ENCODE measurements at places on chromosomes 2 and 18. TPM values are rescaled to one million over a fixed set of nuclear protein-coding genes. Genes with fewer than 3 reads are reported as not detected.

Gene LYPD6
- 0.06 TPM for polyA plus RNA-seq

Gene CRYGB
- polyA plus RNA-seq = not detected

Gene REG3A
- not detected for polyA plus RNA-seq

Gene TGFA
- polyA plus RNA-seq = 1.2 TPM

Gene SPP2
- not detected for polyA plus RNA-seq

Gene C2orf78
- not detected for polyA plus RNA-seq

Gene PSMA8
- not detected for polyA plus RNA-seq

Gene RNF181
- 282 TPM for polyA plus RNA-seq

Gene KCTD18
- 5.9 TPM for polyA plus RNA-seq

Gene MYO3B
- not detected for polyA plus RNA-seq

Data from heart right ventricle (tissue), 16 donors.